ENCODE measurements at places on chromosomes 7 and 10. TPM values are rescaled to one million over a fixed set of nuclear protein-coding genes. Genes with fewer than 3 reads are reported as not detected.

MDFIC gene
- 60.9 TPM for total RNA-seq

TMEM236 gene
- 1.2 TPM for total RNA-seq

GIMAP2 gene
- 28.3 TPM for total RNA-seq

FXYD4 gene
- total RNA-seq = not detected

TNRC18 gene
- total RNA-seq = 29.4 TPM

SPDYE2 gene
- total RNA-seq = not detected

MMRN2 gene
- total RNA-seq = 94.8 TPM

CALHM1 gene
- total RNA-seq = not detected

HECW1 gene
- not detected for total RNA-seq

TMEM229A gene
- total RNA-seq = not detected

GRCh38 chr10:68271196-68271882, 39.4 kb upstream of the ATOH7 start:
- DNase-seq = no peak

GRCh38 chr10:82288461-82288881, 413.5 kb downstream of the NRG3 start:
- DNase-seq = no peak

GRCh38 chr10:84605802-84606201, 277.4 kb downstream of the CCSER2 start:
- no peak for DNase-seq

DNA sequence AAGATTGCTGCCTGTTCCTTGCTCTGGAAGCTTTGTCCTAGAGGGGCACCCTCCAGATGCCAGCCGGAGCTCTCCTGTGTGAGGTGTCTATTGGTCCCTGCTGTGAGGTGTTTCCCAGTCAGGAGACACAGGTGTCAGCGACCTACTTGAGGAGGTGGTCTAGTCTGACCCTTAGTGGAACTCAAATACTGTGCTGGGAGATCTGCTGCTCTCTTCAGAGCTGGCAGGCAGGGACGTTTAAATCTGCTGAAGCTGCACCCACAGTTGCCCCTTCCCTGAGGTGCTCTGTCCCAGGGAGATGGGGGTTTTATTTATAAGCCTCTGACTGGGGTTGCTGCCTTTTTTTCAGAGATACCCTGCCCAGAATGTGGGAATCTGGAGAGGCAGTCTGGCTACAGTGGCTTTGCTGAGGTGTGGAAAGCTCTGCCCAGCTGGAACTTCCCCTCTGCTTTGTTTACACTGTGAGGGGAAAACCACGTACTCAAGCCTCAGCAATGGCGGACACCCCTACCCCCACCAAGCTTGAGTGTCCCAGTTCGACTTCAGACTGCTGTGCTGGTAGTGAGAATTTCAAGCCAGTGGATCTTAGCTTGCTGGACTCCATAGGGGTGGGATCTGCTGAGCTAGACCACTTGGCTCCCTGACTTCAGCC, 119.2 kb downstream of the PPP1R9A start:
- DNase-seq = no peak

DNA sequence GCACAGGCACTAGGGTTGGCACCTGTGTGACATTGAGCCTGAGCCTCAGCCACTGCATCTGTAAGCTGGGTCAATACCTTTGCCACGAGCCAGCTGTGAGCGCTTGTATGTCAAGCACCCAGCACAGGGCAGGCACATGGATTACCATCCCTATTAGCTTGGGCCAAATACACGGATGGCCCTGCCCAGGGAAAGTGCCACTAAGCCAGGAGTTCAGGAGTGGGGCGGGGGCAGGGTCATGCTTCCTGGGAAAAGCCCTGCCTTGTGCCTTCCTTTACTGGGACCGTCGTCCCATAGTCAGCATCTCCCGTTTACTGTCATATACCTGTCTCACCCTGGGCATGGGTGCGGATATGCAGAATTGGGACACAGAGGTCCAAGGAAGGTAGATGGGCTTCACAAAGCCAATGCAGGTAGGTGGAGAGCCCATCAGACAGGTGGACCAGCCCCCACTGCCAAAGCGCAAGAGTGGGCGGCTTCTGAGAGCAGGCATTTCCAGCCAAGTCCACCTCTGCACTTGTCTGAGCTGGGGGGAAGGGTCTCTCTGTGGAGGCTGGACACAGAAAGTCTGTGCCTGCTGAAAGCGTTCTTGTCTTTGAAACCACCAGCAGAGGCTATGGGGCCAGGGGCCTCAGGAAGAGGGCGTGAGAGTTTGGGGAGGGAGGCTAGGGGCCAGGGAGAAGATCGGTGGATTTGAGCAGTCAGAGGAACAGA, 72.6 kb downstream of the VWA2 start:
- DNase-seq = no peak

DNA sequence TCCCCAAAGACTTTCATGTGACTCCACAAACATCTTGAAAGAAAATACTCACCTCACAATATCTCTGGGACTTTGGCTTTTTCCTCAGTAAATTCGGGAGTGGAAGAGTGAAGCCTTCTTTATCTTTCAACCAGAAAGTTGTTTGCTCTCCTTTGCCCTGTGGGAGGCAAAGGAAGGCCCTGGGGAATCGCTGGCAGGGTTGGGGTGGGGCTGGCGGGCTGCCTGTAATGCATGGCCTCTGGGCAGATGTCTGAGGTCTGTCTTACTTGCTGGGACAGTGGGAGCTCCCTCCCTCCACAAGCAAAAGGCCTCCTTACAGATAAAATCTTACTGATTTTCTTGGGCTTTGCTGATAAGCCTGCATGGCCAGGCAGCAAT, 24.9 kb downstream of the TECTB start:
- DNase-seq = no peak

DNA sequence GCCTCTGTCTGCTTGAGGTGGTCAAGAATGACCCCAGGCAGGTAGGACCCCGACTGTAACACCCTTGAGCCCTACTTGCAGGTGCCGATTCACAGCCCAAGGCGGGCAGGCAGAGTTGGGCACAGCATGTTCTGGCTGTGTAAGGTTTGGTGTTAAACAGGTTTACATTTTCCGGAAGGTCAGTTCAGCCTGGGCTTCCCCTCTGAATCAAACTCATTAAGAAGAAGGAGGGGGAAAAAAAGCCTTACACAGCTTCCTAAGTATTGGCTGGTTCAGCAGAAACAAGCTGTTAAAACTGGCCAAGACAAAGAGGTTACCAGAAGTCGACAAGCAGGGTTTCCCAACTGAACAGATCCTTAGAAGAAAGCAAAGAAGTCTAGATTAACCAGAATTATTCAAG, 132.7 kb downstream of the PRPF18 start:
- DNase-seq = no peak

DNA sequence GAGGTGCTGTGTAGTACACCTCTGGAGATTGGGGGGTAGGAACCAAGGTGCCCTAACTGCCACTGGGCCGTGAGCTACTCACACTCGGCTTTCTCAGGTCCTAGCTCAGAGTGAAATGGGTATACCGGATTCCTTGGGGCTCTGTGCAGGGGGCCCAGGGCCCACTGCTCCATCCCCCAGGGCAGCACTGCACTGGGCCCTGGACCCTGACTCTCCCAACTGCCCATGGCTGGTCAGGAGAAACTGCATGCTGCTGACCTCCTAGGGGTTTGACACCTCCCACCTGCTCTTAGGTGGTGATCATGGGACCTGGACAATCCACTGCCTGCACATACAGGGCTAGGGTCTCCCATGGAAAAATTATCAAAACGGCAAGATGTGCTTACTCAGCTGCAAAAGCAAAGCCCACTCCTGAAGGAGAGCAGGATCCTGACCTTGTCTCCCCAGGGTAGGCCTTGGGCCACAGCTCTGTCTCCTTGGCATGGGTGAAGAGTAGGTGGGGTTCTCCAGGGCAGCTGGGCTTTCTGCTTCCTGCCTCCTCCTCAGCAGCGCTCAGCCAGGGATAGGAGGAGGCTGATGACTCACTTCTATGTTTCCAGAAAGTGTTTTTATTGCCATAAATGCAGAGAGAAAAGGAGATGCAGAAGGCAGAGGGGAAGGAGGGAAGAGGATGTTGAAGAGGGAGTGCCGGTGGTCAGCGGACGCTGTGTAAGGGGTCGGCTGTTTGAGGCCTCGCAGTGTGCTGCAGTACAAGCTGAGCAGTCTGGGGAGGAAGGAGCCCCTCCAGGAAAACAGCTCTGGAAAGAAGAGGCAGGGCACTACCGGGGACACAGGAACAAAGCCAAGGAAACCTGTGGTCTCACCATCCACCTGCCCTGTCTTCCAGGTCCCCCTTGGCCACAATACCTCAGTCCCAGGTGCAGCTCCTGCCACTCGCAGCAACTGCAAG, 107.8 kb downstream of the ARHGAP22 start:
- DNase-seq = no peak

- no peak for DNase-seq
Measured at GRCh38 chr7:9204571-9204970, 771.2 kb downstream of the NXPH1 start.

- no peak for DNase-seq
Measured at GRCh38 chr7:98323597-98324322, 42.3 kb downstream of the BRI3 start.

- no peak for DNase-seq
Measured at GRCh38 chr10:14781763-14782162, 7.1 kb upstream of the FAM107B start.

GRCh38 chr7:131027287-131027773, 293.3 kb upstream of the KLF14 start:
- peak; percentile 56 for DNase-seq

- no peak for DNase-seq
Measured at GRCh38 chr7:23357190-23358093, 58.3 kb downstream of the MALSU1 start.

DNA sequence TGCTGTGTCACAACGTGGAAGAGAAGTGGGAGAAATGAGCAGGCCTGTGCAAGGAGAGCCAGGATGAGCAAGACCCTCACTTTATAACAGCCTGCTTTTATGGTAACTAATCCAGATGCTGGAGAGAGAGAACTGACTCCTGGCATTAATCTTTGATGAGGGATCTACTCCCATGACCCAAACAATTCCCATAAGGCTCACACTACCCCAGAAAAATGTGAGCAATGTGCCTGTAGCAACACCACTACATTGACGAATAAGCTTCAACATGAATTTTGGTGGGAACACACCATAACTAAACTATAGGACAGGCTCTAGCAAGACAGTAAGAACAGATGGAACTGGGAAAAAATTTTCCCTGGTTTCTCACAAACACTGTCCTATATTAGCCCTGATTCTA, 173.6 kb upstream of the PRSS58 start:
- no peak for DNase-seq

DNA sequence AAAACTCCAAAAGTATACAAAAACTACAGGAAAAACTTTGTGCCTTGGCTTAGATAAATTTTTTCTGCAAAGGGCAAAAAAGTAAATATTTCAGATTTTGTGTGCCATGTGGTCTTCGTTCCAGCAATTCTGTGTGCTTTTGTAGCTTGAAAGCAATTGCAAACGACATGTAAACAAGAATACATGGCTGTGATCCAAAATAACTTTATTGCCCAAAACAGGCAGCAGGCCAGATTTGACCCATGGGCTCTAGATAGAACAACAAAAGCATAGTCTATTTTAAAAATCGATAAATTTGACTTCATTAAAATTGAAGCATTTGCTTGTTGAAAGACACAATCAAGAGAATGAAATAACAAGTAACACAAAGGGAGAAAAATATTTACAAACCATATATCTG, 336.6 kb downstream of the HPSE2 start:
- DNase-seq = no peak

DNA sequence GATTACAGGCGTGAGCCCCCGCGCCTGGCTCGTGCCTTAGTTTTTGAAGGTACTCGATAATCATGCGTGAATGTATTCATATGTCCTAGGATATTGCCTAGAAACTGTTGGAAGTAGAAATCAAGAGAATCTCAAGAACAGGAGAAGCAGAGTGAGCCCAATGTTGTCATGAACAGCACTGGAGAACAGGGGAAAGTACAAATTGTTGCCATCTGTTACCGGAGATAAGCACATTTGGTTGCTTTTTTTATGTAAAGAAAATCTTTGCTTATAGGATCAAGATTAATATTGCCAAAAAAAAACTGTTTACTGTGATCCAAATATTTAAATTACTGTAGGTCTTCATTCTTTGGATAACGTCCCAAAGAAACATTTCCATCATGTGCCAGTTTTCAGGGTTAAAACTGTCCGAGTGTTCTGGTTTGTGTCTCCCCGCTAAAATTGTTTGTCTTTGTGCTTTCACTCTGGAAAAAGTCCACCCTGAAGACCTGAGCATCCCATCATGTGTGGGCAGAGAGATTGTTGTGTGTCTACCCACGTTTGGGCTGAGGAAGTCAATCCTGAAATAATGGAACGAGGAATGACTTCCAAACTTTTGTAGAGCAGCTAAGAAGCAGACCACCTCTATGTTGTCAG, 95.7 kb upstream of the CELF2 start:
- DNase-seq = no peak

- no peak for DNase-seq
Measured at GRCh38 chr7:7190142-7190541, 7.8 kb downstream of the C1GALT1 start.

DNA sequence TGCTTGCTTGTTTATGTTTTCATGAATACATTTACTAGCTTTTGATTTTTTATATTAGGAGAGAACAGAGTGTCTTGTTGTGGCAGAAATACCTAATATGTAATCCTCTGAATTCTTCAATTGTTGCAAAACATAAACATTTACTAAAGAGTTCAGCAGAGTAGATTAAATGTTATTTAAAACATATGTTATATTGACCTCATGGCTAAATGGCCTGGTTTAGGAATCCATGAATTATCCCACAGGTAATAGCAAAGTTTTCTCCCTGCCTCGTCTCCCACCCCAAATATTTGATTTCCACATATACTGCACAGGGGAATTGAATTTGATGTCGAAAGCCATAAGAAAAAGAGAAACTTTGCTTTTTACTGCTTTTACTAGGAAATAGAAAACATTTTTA, 111.8 kb downstream of the ADK start:
- no peak for DNase-seq

GRCh38 chr10:131216681-131217230, 94.8 kb downstream of the TCERG1L start:
- no peak for DNase-seq

GRCh38 chr7:138980563-138981291, 462 bp downstream of the KIAA1549 start:
- DNase-seq = no peak

GRCh38 chr7:139721821-139722220, 56.0 kb downstream of the HIPK2 start:
- no peak for DNase-seq

DNA sequence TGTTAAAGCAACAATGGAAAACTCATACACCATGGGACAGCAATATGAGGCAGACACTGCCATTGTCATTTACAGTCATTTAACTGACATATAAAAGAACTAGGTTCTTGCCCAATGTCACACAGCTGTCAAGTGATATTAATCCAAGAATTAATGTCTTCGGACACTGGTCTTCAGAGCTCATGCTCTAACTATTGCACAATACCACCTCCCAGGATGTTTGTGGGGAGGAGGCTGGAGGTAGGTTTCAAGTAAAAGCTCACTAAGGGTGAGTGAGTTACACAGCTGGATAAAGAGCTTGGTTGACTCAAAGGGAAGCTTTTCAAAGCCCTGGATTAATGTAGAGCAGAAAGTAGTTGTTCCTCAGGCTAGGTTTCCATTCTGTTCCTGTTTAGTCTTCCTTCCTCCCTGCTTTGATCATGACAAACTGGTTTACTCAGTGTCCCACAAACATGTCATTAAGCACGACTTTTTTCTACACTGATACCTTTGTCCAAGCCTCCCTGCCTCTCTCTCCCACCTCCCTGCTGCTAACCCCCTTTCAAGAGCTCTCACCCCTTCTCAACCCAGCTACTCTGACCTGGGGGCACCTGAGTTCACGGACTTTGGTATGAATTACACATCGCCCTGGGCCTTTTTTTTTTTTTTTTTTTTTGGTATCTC, 987 bp upstream of the EXOC6 start:
- DNase-seq = no peak

- DNase-seq = peak; percentile 62
Measured at GRCh38 chr10:79241990-79242619, 105.2 kb upstream of the PPIF start.
